Cardiac muscle cell (in vitro differentiated cells and primary cell): ENCODE measurements at places on chromosomes 4 and X.

- no peaks in the 10 kb centered on the region for H3K36me3 ChIP-seq
- no peak overlapping the region for H3K27ac ChIP-seq
- DNase-seq: no peak
- H3K4me1 ChIP-seq: no peaks in the 10 kb centered on the region
- no peaks in the 10 kb centered on the region for H3K27me3 ChIP-seq
Observed at GRCh38 chr4:106615410-106615945, 246.9 kb upstream of the GIMD1 start.

DNA sequence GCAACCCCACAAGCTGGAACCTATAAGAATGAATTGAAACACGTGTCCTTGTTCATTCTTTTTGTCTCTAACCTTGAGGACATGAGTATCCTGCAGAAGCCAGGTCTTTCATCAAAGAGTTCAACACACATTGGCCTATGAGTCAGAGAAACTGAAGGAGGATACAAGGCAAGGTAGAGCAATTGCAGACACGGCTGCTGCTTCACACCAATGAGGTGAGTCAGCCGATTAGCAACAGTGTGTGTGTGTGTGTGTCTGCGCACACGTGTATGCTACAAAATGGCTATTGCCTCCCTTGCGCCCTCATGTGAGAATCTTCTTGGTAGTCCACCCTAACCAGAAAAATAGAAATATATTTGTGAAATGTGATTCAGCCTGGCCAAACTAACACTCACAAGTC is 1477.7 kb upstream of the IGFBP7 start:
- H3K27me3 ChIP-seq: no peaks in the 10 kb centered on the region
- H3K4me1 ChIP-seq: no peaks in the 10 kb centered on the region
- H3K4me3 ChIP-seq: no peak overlapping the region
- no peaks in the 10 kb centered on the region for H3K36me3 ChIP-seq
- no peak for DNase-seq
- H3K27ac ChIP-seq: no peak overlapping the region

GRCh38 chrX:111521169-111521568 is 9.7 kb downstream of the SERTM2 start:
- H3K36me3 ChIP-seq: no peaks in the 10 kb centered on the region
- H3K4me1 ChIP-seq: peaks cover 71% of the 10 kb centered on the region
- H3K27ac ChIP-seq: no peak overlapping the region

GRCh38 chr4:80840396-80840795 is 190.1 kb upstream of the BMP3 start:
- H3K4me3 ChIP-seq: no peak overlapping the region
- no peaks in the 10 kb centered on the region for H3K36me3 ChIP-seq
- H3K4me1 ChIP-seq: no peaks in the 10 kb centered on the region
- no peak overlapping the region for H3K27ac ChIP-seq
- H3K27me3 ChIP-seq: no peaks in the 10 kb centered on the region

GRCh38 chr4:187235456-187236170 is 512.0 kb upstream of the FAT1 start:
- no peak overlapping the region for H3K27ac ChIP-seq
- no peaks in the 10 kb centered on the region for H3K27me3 ChIP-seq
- no peak for DNase-seq
- no peak overlapping the region for H3K4me3 ChIP-seq

- no peak overlapping the region for H3K4me3 ChIP-seq
- no peaks in the 10 kb centered on the region for H3K27me3 ChIP-seq
Observed at GRCh38 chr4:56007154-56007553, 58.4 kb downstream of the CEP135 start.

GRCh38 chr4:188232428-188232827 is 93.2 kb downstream of the TRIML1 start:
- DNase-seq: no peak
- H3K36me3 ChIP-seq: no peaks in the 10 kb centered on the region
- H3K4me3 ChIP-seq: no peak overlapping the region
- H3K27ac ChIP-seq: no peak overlapping the region

- H3K36me3 ChIP-seq: no peaks in the 10 kb centered on the region
- peaks cover 5% of the 10 kb centered on the region for H3K4me1 ChIP-seq
- DNase-seq: no peak
- H3K27me3 ChIP-seq: no peaks in the 10 kb centered on the region
- H3K27ac ChIP-seq: no peak overlapping the region
- H3K4me3 ChIP-seq: no peak overlapping the region
Observed at GRCh38 chrX:38649221-38649620, 87.9 kb downstream of the TSPAN7 start.

GRCh38 chrX:32530802-32531403 is 680.4 kb downstream of the DMD start:
- no peak overlapping the region for H3K27ac ChIP-seq
- no peaks in the 10 kb centered on the region for H3K27me3 ChIP-seq
- DNase-seq: peak; percentile 78
- peak overlapping the region; percentile 12 for H3K4me3 ChIP-seq

- DNase-seq: no peak
- H3K27ac ChIP-seq: no peak overlapping the region
- H3K27me3 ChIP-seq: no peaks in the 10 kb centered on the region
- no peaks in the 10 kb centered on the region for H3K36me3 ChIP-seq
- no peaks in the 10 kb centered on the region for H3K4me1 ChIP-seq
Observed at GRCh38 chrX:39030636-39031035, 229.4 kb downstream of the MID1IP1 start.

GRCh38 chr4:43765514-43765913 is 683.1 kb downstream of the KCTD8 start:
- no peak overlapping the region for H3K4me3 ChIP-seq
- no peaks in the 10 kb centered on the region for H3K27me3 ChIP-seq
- no peaks in the 10 kb centered on the region for H3K36me3 ChIP-seq
- H3K4me1 ChIP-seq: peaks cover 9% of the 10 kb centered on the region

- H3K27me3 ChIP-seq: no peaks in the 10 kb centered on the region
- H3K4me3 ChIP-seq: no peak overlapping the region
- no peak for DNase-seq
- no peaks in the 10 kb centered on the region for H3K4me1 ChIP-seq
Observed at GRCh38 chrX:66674506-66674905, 35.6 kb upstream of the EDA2R start.

- H3K4me1 ChIP-seq: peaks cover 9% of the 10 kb centered on the region
- peak; percentile 97 for DNase-seq
- no peak within 1 kb of the TSS for H3K27ac ChIP-seq
- peaks cover 100% of the 10 kb centered on the region for H3K27me3 ChIP-seq
Observed at GRCh38 chr4:110622841-110623717, at the start of gene PITX2. Gene PITX2, minus strand, starts transcription at chr4:110623077. Its CDS starts 617 bp downstream, at chr4:110622460.

DNA sequence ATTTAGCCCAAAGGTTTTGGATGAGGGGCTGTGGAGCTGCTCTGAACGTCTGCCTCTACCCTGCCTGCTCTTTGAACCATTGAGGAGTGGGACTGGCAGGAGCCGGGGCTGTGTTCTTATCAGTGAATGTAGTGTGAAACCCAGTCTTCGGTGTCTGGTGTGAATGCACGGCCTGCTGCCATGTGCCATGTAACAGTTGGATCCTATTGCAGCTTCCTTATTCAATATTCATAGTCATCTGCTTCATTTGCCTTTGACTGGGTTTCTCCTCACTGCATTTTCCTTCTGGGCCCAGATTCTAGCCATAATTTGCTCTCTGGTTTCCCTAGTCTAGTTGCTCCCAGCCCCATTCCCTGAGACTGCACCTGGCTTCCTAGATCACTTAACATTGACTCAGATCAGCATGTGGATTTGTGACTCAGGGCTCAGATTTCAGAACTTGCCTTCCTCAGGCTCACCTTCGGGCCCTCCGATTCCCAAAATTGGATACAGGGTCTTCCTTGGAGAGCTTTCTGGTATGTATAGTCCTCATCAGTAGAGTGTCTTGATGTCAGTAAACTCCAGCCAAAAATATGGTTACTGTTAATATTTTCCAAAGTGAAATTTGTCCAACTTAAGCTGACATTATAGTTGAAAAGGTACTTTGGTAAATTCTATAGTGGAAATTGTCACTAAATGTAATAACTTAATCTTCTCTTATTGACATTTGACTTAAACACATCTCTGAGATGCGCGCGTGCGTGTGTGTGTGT is 94.0 kb upstream of the DDIT4L start:
- no peak overlapping the region for H3K27ac ChIP-seq
- no peaks in the 10 kb centered on the region for H3K27me3 ChIP-seq
- no peak overlapping the region for H3K4me3 ChIP-seq

GRCh38 chr4:33334416-33334815 is 2614.2 kb downstream of the PCDH7 start:
- no peaks in the 10 kb centered on the region for H3K36me3 ChIP-seq
- no peak overlapping the region for H3K4me3 ChIP-seq
- no peaks in the 10 kb centered on the region for H3K27me3 ChIP-seq

- no peaks in the 10 kb centered on the region for H3K4me1 ChIP-seq
- no peak overlapping the region for H3K4me3 ChIP-seq
- no peak for DNase-seq
Observed at GRCh38 chr4:96039217-96039616, 199.3 kb downstream of the PDHA2 start.

- no peaks in the 10 kb centered on the region for H3K36me3 ChIP-seq
- no peaks in the 10 kb centered on the region for H3K27me3 ChIP-seq
- no peak overlapping the region for H3K27ac ChIP-seq
- DNase-seq: no peak
- peak overlapping the region; percentile 84 for H3K4me3 ChIP-seq
Observed at GRCh38 chrX:18674417-18674787, 2.5 kb upstream of the RS1 start.

GRCh38 chrX:72373136-72373535 is 67.4 kb upstream of the CITED1 start:
- no peaks in the 10 kb centered on the region for H3K36me3 ChIP-seq
- H3K4me1 ChIP-seq: no peaks in the 10 kb centered on the region
- H3K4me3 ChIP-seq: no peak overlapping the region
- no peak overlapping the region for H3K27ac ChIP-seq
- H3K27me3 ChIP-seq: no peaks in the 10 kb centered on the region
- DNase-seq: no peak

- no peaks in the 10 kb centered on the region for H3K4me1 ChIP-seq
- H3K4me3 ChIP-seq: no peak overlapping the region
- H3K27ac ChIP-seq: no peak overlapping the region
- DNase-seq: no peak
Observed at GRCh38 chr4:1274871-1275270, 14.8 kb upstream of the MAEA start.

GRCh38 chr4:29453303-29453820 is 1266.8 kb upstream of the PCDH7 start:
- H3K27me3 ChIP-seq: no peaks in the 10 kb centered on the region
- no peak overlapping the region for H3K27ac ChIP-seq
- H3K36me3 ChIP-seq: no peaks in the 10 kb centered on the region
- H3K4me1 ChIP-seq: peaks cover 10% of the 10 kb centered on the region
- no peak for DNase-seq

- H3K4me3 ChIP-seq: no peak overlapping the region
- no peaks in the 10 kb centered on the region for H3K36me3 ChIP-seq
- DNase-seq: no peak
- no peaks in the 10 kb centered on the region for H3K27me3 ChIP-seq
- no peak overlapping the region for H3K27ac ChIP-seq
Observed at GRCh38 chrX:108245462-108245861, 153.9 kb downstream of the ATG4A start.

- H3K4me3 ChIP-seq: no peak overlapping the region
- no peaks in the 10 kb centered on the region for H3K4me1 ChIP-seq
- H3K27me3 ChIP-seq: no peaks in the 10 kb centered on the region
Observed at GRCh38 chr4:17055788-17056187, 157.3 kb upstream of the LDB2 start.

GRCh38 chrX:65772842-65773241 is 105.4 kb downstream of the MSN start:
- DNase-seq: no peak
- H3K27me3 ChIP-seq: no peaks in the 10 kb centered on the region
- H3K27ac ChIP-seq: no peak overlapping the region
- no peaks in the 10 kb centered on the region for H3K4me1 ChIP-seq
- no peaks in the 10 kb centered on the region for H3K36me3 ChIP-seq

- no peaks in the 10 kb centered on the region for H3K4me1 ChIP-seq
- DNase-seq: no peak
- H3K27ac ChIP-seq: no peak overlapping the region
- no peaks in the 10 kb centered on the region for H3K27me3 ChIP-seq
- H3K4me3 ChIP-seq: no peak overlapping the region
Observed at GRCh38 chrX:69305333-69306062, 140.2 kb upstream of the PJA1 start.

DNA sequence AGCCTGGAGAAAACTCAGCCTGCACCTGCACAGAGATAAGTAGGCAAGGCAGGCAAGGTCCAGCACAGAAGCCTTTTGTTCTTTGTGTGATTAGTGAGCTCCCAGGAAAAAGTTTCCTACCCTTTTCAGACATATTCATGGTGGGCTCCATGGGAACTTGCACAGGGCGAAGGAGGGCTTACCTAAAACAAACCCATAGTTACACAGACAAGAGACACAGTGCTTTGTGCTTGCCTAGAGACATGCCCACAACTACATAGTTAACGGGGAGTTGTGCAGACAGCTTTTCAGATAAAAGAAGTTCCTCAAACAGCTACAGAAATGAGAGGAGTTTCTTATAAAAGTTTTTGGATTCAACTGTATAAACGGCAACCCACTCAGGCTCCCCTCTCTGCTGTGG is 180.5 kb downstream of the GLUD2 start:
- DNase-seq: no peak
- no peaks in the 10 kb centered on the region for H3K27me3 ChIP-seq

GRCh38 chr4:6230827-6231662 is 30.7 kb upstream of the JAKMIP1 start:
- H3K27me3 ChIP-seq: no peaks in the 10 kb centered on the region
- H3K36me3 ChIP-seq: no peaks in the 10 kb centered on the region
- no peak for DNase-seq
- H3K4me3 ChIP-seq: no peak overlapping the region
- no peaks in the 10 kb centered on the region for H3K4me1 ChIP-seq

GRCh38 chr4:156036496-156036895 is 82.8 kb upstream of the CTSO start:
- no peaks in the 10 kb centered on the region for H3K4me1 ChIP-seq
- no peak overlapping the region for H3K27ac ChIP-seq
- no peaks in the 10 kb centered on the region for H3K27me3 ChIP-seq
- H3K4me3 ChIP-seq: no peak overlapping the region

DNA sequence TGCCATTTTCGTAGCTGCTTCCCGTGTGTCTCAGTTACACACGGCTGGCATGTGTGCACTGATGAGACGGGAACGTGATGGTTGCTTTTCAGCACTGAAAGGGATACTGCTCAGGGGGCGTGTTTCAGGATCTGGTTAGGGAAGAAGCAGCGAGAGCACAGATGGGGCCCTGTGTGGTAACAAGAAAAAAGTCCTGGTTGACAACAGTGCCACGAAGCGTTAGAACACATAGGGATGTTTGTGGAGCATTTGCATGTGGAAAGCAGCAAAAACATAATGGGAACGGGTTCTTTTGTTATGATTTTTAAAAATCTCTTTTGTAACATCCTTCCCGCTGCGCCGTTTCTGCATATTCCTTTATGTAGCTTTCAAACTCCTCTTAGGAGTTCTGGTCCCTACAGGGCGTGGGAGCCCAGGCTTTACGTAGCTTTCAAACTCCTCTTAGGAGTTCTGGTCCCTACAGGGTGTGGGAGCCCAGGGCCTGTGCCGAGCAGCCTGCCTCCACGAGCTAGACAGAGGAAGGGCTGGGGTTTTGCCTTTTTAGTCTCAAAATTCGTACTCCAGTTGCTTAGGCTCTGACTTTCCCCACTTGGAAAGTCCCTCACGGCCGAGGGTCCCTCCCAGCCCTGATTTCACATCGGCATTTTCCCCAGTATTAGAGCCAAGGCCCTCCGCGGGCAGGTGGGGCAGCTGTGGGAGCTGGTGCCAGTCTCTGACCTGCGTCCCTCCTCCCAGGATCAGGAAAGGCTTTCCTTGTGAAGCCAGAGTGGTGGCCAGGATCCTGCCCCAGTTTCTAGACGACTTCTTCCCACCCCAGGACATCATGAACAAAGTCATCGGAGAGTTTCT is 11.0 kb upstream of the MSANTD1 start:
- no peak overlapping the region for H3K4me3 ChIP-seq
- no peak for DNase-seq
- H3K27me3 ChIP-seq: no peaks in the 10 kb centered on the region
- peaks cover 27% of the 10 kb centered on the region for H3K4me1 ChIP-seq

GRCh38 chrX:39163581-39164126 is 362.4 kb downstream of the MID1IP1 start:
- H3K4me1 ChIP-seq: peaks cover 4% of the 10 kb centered on the region
- H3K27me3 ChIP-seq: no peaks in the 10 kb centered on the region
- no peak overlapping the region for H3K27ac ChIP-seq
